ENCODE measurements at places on chromosomes 16 and 17.

DNA sequence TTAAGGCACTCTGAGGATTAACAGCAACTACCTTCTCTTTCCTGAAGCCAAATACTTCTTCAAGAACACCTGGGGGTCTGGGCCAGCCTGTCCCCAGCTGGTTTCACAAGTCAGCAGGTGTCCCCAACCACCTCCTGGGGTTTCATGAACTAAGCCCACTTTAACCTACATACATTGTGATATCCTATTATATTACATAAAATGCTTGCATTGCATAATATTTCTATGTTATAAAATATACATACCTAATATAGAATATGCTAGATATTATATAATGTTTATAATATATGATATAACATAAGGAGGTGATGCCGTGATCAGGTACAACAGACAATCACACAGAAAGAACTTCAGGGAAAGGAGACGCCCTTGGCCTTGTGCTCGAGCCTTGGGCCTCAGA lies 367.6 kb downstream of the C16orf95 start:
- no peak for DNase-seq

DNA sequence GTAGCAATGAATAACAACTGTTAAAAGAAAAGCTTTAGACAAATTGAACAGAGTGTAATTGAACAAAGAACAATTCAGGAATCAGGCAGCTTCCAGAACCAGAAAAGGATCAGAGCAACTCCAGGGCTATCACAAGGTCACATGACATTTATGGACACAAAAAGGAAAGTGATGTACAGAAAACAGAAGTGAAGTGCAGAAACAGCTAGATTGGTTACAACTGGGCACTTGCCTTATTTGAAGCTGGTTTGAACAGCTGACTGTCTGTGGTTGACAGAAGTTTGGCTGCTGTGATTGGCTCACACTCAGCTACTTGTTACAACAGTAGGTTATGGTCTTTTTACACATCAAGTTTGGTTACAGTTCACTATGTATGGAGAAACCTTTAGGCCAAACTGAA lies 14.8 kb downstream of the EFCAB5 start:
- no peak for DNase-seq

GRCh38 chr17:69375229-69375628 lies 39.3 kb upstream of the MAP2K6 start:
- no peak for DNase-seq

DNA sequence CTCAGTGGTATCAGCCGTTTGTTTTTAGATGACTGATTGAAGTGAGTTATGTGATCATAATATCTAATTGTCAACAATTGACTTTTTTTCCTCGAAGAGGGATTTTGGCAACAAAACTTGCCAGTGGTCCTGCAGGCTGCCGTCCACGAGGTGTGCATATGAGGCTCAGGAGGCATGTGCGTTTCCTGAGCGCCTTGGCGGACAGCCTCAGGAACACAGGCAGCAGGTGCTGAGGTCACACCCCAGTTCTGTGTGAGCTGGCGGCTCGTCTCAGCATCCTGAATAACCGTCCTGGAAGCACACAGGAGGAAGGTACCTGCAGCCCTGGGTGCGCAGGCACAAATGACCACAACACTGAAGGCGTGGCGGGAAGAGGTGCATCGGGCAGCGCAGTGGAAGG lies 11.7 kb downstream of the SPG7 start:
- DNase-seq, result no peak

DNA sequence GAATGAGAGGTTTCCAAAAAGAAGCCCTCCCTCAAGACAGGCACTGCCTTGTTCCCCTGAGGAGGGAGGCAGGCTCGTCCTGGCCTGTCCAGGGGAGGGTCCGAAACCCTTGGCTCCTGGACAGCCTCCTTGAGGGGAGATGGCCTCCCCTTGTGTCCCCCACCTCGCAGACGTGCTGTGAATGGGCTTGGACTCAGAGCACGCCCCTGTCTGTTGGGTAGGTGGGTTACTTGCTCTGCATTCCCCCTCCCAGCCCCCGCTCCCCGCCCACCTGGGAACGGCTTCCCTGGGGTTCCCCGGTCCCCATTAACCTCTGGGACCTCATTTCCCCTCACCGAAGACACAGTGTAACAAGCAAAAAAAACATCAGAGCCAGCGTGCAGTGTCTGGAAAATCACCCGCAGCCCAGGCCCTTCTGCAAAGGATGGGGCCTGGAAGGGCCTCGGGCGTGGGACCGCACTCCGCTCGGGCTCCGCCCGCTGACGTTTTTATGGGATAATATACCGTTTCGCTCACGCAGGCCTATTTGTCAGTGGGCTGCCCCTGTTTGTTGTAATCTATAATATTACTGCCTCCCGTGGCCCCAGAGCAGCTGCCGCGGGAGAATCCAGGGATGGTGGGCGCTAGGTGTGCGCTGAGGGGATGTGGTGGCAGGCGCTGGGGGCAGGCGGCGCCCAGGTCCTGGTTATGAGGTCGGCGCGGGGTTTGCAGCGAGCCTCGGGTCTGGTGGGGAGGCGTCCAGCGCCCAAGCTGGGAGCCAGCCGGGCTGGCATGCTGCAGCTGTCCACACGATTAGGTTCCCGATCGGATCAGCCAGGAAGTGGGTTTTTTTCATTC lies 11.1 kb downstream of the BAHCC1 start:
- DNase-seq, result no peak

DNA sequence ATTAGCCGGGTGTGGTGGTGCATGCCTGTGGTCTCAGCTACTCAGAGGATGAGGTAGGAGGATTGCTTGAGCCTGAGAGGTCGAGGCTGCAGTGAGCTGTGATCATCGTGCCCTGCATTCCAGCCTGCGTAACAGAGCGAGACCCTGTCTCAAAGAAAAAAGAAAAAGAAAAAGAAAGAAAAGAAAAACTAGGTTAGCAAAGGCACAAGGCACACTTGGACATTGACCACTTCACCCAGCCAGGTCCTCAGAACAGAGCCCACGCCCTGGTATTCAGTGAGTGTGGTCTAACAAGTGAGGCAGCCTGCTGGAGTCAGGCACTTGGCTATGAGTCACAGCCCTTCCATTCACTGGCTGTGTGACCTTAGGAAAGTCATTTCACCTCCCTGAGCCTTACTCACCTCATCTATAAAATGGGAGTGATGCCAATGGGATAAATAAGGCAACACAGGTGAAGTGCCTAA lies 10.4 kb downstream of the MILR1 start:
- no peak for DNase-seq

DNA sequence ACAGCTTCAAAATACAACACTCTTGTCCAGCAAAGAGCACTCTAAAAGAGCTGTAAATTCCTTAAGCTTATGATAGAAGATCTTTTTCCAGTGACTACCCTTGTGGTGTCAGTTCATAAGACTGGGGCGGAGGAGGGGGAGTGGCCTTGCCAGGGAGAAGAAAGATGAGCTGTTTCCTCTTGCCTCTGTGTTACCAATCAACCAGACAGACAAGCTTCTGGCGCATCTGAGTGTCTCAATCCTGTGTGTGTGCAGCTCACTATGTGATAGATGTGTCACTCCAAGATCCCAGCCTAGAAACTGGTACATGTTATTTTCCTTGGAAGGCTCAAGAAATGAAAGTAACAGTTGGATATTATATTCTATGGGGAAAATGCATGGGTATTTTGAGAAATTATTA lies 167.4 kb upstream of the CACNG3 start:
- DNase-seq, result no peak

DNA sequence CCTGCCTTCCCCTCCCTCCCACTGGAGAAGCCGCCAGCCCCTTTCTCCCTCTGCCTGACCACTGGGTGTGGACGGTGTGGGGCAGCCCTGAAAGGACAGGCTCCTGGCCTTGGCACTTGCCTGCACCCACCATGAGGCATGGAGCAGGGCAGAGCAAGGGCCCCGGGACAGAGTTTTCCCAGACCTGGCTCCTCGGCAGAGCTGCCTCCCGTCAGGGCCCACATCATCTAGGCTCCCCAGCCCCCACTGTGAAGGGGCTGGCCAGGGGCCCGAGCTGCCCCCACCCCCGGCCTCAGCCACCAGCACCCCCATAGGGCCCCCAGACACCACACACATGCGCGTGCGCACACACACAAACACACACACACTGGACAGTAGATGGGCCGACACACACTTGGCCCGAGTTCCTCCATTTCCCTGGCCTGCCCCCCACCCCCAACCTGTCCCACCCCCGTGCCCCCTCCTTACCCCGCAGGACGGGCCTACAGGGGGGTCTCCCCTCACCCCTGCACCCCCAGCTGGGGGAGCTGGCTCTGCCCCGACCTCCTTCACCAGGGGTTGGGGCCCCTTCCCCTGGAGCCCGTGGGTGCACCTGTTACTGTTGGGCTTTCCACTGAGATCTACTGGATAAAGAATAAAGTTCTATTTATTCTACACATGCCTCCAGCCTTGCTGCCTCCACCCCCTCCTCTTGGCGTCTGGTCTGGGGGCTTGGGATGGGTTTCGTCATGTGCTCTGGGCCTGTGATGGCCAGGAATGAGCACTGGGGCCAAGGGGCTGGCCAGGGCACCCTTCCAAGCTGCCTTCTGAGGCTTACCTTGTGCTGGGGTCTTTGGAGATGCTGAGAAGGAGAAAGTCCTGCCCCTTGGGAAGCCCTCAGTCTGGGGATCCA lies 7.3 kb downstream of the GJD3 start:
- DNase-seq, result no peak

Measured in natural killer cell treated with Interleukin-12 subunit alpha and Interleukin-12 subunit beta and Interleukin-15 and Interleukin-18, amount 100 ng/mL, for 72 hours (primary cell).